Activated naive CD4-positive, alpha-beta T cell (primary cell): ENCODE measurements at places on chromosomes 1 and 21.

GRCh38 chr1:29162025-29162424 is 19.7 kb downstream of the SRSF4 start:
- DNase-seq, result no peak

DNA sequence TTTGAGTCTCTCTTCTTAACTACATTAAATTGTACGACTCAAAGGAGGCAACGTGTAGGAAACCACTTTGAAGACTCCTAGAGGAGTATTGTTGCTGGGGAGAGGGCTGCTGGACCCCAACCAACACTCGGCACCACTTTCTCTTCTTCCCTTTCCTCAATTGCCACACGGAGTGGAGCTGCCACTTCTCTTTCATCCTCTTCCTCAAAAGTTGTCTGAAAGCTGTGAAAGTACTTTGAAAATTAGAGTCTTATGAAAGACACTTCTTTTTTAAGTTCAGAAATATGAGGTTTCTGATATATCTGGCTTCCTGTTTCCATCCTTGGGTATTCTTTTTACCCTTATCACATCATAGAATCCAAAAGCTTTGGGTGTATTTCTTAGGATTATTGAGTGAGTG is 59.5 kb downstream of the MRPS6 start:
- DNase-seq, result no peak

- no peak for DNase-seq
These were observed 154.4 kb downstream of the PLPP3 start for GRCh38 chr1:56424744-56425493.

DNA sequence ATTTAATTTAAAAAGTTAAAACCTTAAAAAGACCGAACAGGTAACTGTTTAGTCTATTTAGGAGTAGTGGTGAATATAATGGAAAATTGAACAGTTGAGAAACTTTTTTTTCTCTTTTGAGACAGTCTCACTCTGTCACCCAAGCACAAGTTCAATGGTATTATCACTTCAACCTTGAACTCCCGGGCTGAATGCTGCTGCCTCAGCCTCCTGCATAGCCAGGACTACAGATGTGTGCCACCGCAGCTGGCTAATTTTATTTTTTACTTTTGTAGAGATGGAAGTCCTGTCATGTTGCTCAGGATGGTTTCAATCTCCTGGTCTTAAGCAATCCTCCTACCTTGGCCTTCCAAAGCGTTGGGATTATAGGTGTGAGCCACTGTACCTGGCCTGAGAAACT is 16.2 kb upstream of the GBP2 start:
- no peak for DNase-seq

DNA sequence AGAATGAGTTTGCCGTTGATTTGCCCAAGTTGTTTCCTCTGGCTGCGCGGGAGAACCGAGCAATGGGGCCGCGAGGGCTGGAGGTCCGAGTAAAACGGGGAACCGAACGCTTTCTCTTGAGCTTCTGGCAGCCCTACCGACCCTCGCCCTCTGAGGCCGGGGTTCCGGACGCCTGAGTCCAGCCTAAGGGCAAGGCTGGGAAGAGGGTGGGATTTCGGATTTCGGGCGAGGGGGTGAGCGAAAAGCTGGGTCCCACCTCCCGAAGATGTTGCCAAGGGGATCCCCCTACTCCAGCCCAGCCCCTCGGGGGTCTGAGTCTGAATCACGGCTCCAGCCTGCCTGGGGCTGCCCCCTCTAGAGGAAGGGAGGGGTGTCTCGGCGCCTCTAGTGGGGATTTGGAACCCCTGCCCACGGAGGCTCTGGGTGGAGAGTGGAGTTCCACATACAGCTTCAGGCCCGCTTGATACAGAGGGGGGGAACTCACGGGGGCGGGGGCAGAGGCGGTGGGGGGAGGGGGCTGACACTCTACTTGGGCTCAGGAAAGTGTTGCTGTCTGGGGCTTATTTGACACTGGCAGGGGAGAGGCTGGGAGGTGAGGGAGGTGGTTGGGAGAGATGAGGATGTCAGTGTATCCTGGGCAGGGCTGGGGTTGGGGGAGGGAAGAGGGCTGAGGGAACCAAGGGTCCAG is 617 bp downstream of the KIRREL1 start:
- DNase-seq, result no peak

DNA sequence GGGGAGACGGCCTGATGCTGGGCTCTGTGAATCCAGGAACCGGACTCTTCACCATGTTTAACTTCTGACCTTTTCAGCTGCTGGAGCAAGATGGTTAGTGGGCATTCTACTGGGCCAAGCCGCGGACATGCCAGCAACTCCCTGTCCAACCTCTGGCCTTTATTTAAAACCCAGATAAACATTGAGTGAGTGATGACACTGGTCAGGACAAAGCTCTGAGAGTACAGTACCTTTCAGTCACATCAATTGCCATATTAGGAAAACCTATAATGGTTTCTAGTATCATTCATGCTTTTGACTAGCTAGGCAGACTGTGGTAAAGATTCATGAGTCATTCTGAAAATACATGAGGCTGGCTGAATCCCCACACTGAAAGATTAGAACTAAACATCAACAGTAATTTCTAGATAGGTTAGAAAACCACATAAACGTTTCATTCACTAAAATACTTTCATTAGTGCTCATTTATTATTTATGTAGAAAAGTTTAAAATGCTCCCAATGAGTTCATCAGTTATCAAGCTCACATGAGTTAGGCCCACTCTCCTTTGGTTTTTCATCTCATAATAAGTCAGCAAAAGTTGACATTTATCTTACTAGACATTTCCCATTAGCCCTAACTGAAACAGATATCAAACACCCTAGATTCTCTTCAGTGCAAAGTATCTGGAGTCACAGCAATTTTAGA is 7.1 kb upstream of the ACTA1 start:
- no peak for DNase-seq

DNA sequence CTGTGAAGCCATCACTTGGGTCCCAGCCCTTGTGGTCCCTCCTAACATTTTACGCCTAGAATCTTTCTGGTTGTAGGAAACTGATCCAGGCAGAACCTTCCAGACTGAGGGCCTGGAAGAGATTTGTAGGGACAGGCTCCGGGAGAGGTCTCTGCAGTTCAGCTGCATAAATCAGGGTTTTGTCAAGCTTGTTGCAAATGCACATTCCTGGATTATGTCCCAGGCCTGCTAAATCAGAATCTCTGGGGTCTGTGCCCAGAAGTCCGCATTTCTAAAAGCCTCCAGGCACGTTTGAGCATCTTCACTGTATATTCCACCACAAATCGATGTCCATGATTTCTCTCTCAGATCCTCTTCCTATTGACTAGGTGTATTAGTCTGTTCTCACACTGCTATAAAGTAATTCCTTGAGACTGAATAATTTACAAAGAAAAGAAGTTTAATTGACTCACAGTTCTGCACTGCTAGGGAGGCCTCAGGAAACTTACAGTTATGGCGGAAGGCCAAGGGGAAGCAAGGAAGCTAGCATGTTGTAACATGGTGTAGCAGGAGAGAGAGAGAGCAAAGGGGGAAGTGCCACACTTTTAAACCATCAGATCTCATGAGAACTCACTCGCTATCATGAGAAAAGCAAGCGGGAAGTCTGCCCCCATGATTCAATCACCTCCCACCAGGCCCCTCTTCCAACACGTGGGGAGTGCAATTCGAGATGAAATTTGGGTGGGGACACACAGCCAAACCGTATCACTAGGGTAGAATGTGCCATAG is 1.2 kb upstream of the FHAD1 start:
- no peak for DNase-seq

DNA sequence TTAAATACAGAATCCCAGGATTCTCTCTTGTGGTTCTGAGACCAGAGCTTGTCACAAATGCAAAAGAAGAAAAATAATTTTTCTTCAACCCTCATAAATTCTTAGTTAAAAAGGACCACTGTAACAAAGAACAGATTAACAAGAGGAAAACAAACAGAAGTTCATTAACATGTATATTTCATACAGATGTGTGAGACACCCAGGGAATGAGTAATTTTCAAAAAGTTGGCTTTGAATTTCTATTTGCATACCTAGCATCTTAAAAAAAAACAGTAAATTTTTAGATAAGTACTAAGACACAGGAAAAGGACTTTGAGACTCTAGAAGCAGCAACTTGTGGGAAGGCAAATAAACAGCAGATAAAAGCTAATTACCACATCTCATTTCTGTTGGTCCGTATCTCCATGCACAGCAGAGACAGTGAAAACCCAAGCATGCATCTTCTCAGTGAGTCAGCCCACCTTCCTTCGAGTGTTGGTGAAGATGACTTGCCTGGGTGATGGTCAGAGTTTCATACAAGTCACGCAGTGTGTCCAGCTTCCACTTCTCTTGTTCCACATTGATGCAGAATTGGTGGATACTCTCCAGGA is 399.9 kb upstream of the ADAMTS5 start:
- DNase-seq, result no peak

GRCh38 chr1:26703478-26703877 is 7.7 kb downstream of the ARID1A start:
- DNase-seq, result no peak

- DNase-seq, result no peak
These were observed 76.4 kb upstream of the DNAH14 start for GRCh38 chr1:224852901-224853568.

GRCh38 chr1:222028116-222028515 is 286.2 kb upstream of the DUSP10 start:
- no peak for DNase-seq

GRCh38 chr1:212974711-212975110 is 24.4 kb downstream of the VASH2 start:
- DNase-seq, result no peak

GRCh38 chr1:196063952-196064351 is 544.3 kb downstream of the KCNT2 start:
- no peak for DNase-seq

GRCh38 chr1:204384636-204385352 is 25.1 kb upstream of the PLEKHA6 start:
- no peak for DNase-seq

DNA sequence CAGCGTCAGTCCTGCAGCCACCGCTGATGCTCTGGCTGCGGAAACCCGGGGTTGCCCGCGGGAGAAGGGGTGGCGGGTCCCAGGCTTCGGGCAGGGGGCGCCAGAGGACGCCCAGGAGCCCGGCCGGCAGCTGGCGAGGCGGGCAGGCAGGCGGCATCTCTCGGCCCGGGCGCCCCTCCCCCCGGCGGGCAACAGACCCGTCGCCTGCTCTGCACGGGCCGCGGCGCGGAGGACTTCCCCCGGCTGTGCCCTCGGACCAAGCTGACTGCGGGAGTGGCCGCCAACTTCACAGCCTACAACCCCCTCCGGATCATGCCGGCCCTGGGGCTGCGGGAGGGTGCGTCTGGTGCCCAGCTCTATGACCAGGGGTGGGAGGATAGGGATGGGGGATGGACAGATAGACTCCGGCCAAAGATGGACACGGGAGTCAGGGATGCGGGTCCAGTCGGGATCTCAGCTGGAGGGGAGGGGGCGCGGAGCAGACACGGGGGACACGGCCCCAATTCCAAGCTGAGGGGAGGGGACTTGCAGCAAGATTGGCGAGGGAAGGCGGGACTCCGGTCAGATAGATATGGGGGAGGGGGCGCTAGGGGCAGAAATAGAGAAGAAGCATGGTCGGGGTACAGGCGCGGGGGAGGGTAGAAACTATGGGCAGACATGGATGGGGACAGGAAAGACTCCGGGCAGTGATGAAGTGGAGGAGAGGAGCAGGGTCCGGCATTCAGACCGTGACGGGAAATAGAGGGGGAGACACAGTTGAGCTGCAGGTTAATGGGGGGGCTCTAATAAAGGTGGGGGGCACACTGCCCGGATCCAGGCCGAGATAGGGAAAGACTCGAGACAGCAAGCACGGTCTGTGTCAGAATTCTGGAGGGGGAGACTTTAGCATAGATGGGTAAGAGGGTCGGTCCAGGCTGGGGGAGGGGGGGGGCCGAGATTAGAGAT is 1.1 kb downstream of the ADGRB2 start:
- DNase-seq, result peak; percentile 27
